ENCODE measurements at places on chromosomes 1 and 21. TPM values are rescaled to one million over a fixed set of nuclear protein-coding genes. Genes with fewer than 3 reads are reported as not detected.

GRHL3 gene
- not detected for total RNA-seq

AMY1C gene
- total RNA-seq, result not detected

TINAGL1 gene
- total RNA-seq, result not detected

CYP4A22 gene
- total RNA-seq, result not detected

SH2D5 gene
- 0.07 TPM for total RNA-seq

NEGR1 gene
- total RNA-seq, result not detected

OR2AK2 gene
- total RNA-seq, result not detected

SPRR4 gene
- total RNA-seq, result not detected

S100A5 gene
- total RNA-seq, result 5.4 TPM

SEMA4A gene
- total RNA-seq, result 10.5 TPM

KRTAP12-1 gene
- total RNA-seq, result not detected

TMEM63A gene
- 97.9 TPM for total RNA-seq

MASP2 gene
- total RNA-seq, result 0.18 TPM

PLA2G2F gene
- total RNA-seq, result not detected

GABRD gene
- 0.18 TPM for total RNA-seq

MYCL gene
- 0.11 TPM for total RNA-seq

PAQR7 gene
- 2.4 TPM for total RNA-seq

ACTN2 gene
- total RNA-seq, result not detected

TMEM269 gene
- 0.23 TPM for total RNA-seq

MED8 gene
- total RNA-seq, result 34.6 TPM

FMO5 gene
- 0.39 TPM for total RNA-seq

KRTAP11-1 gene
- not detected for total RNA-seq

LIN28A gene
- not detected for total RNA-seq

GPR52 gene
- total RNA-seq, result 3.4 TPM

LCE3A gene
- not detected for total RNA-seq

FMN2 gene
- not detected for total RNA-seq

OR2T33 gene
- total RNA-seq, result not detected

PDC gene
- total RNA-seq, result not detected

CLCA1 gene
- total RNA-seq, result not detected

KLHDC7A gene
- total RNA-seq, result not detected

GNAT2 gene
- total RNA-seq, result not detected

INSRR gene
- total RNA-seq, result 0.14 TPM

PCBP3 gene
- total RNA-seq, result 5.1 TPM

DNASE2B gene
- not detected for total RNA-seq

PTPRF gene
- 2.6 TPM for total RNA-seq

DISP3 gene
- total RNA-seq, result 0.34 TPM

FYB2 gene
- not detected for total RNA-seq

GSTM5 gene
- 0.18 TPM for total RNA-seq

CYP4Z1 gene
- not detected for total RNA-seq

C8B gene
- not detected for total RNA-seq

CYYR1 gene
- total RNA-seq, result not detected

OR2W3 gene
- 0.93 TPM for total RNA-seq

DTL gene
- total RNA-seq, result 73.7 TPM

RBM11 gene
- total RNA-seq, result not detected

GOLT1A gene
- total RNA-seq, result not detected

GPR161 gene
- 0.36 TPM for total RNA-seq

CD1E gene
- total RNA-seq, result not detected

GBP4 gene
- 76.5 TPM for total RNA-seq

DENND2D gene
- total RNA-seq, result 203 TPM

DNAJC6 gene
- total RNA-seq, result 2.8 TPM

MTARC1 gene
- not detected for total RNA-seq

ETV3L gene
- not detected for total RNA-seq

PWP2 gene
- total RNA-seq, result 4.7 TPM

SLC22A15 gene
- 0.95 TPM for total RNA-seq

CCDC27 gene
- total RNA-seq, result not detected

CRYZ gene
- total RNA-seq, result 22.5 TPM

BEST4 gene
- 0.55 TPM for total RNA-seq

AK5 gene
- total RNA-seq, result 0.61 TPM

STUM gene
- not detected for total RNA-seq

TDRD5 gene
- total RNA-seq, result not detected

All from T-helper 2 cell treated with Interferon-gamma antibody and Interleukin-4, amounts not matched to agents 100 ng/mL and 5 ng/mL, for 36 hours (primary cell).